Stimulated activated CD4-positive, alpha-beta T cell treated with anti-CD3 and anti-CD28 coated beads, Interleukin-1b, Interleukin-23, amount 100 ng/mL, for 1 hour (primary cell): ENCODE measurements at places on chromosomes 11 and 22.

DNA sequence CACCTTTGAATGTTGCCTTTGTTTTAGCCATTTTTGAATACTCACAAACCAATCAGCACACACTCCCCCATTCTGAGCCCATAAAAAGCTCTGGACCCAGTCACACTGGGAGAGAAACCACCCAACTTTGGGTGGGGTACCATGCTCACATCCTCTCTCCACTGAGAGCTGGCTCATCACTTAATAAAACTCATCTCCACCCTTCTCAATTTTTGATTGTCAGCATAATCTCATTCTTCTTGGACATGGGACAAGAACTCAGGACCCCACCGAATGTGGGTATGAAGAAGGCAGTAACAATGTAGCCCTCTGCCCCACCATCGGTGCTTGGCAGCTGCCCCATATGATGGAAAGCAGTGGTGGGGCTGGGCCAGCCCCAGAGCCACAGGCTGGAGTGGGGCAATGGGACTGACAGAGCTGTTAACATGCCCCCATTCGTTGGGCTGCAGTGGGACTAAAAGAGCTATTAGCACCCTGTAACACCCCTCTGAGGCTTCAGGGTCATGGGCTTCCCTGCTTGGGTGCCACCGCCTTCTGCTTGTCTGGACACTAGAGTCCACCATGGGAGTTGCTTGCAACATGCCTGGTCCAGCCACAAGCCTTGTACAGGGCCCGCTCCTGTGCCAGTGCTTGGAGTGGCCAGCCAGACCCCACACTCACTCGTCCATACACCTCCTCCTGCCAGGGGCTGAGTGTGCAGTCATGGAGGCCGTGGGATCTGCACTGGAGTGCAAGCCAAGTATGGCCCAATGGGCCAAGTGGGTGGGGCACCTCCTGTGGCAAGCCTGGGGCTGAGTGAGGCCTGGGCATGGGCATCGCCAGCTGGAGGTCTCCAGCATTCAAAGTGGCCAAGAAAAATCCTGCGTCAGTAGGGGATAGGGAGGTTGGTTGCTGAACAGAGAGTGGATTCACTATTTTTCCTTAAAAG lies 471.1 kb downstream of the TBC1D22A start:
- no peak for DNase-seq

DNA sequence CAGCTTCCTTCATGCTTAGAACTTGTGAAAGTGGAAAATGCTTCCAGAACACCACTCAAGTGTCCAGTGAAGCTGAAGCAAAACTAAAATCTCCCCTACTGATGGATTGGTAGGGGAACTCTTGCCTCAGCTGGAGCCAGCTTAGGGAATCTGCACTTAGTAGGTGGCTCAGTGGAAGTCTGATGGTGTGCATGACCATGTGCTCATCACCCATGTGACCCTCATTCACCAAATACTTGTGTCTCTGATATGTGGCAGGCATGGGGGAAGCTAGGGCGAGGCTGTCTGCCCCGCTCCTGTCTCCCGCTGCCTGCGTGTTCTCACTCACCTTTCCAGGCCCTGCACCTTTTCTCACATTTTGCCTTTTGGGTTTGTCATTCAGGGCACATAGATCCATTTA lies 7.2 kb downstream of the TEAD1 start:
- DNase-seq = no peak

- DNase-seq = no peak
Measured at GRCh38 chr11:20937826-20938225, 268.4 kb downstream of the NELL1 start.

- DNase-seq = no peak
Measured at GRCh38 chr11:117229931-117230285, 2.0 kb downstream of the PCSK7 start.

GRCh38 chr11:80163441-80163840 lies 722.6 kb upstream of the TENM4 start:
- no peak for DNase-seq

- no peak for DNase-seq
Measured at GRCh38 chr22:43174941-43175531, 11.9 kb downstream of the TTLL12 start.

DNA sequence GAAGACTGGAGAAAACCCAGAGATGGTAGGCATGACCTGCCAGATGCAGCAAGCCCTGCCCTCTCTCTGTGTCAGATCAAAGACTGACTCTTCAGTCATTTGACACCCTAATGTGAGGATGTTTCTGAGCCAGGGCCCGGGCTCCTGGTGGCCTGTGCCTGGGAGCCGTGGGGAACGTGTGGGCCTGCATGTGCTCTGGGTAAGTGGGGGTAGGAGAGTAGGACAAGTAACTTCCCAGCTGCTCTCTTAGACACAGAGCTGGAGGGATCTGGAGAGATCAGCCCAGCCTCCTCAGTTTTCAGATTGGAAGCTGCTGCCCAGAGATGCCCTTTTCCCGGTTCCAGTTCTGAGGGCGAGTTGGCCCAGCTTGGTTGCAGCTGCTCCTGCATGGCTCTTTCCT lies 110.8 kb downstream of the TEAD1 start:
- no peak for DNase-seq

DNA sequence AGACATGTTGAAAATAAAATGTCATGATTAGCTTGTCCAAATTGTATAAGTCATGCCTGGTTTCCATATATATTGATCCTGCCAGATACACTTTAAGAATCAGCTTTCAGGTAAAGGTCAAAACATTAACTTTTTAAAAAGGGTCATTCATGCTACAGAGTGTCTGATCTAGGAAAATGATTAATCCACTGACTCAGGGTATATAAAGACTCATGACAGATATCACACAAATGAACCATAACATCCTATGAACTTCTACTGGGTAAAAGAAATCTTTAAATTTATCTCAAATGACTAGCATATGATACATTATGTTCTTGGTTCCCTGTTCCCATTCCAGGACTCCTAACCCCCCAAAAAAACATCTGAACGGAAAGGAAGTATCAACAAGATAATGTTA lies 11.7 kb downstream of the MRTFA start:
- DNase-seq = no peak

DNA sequence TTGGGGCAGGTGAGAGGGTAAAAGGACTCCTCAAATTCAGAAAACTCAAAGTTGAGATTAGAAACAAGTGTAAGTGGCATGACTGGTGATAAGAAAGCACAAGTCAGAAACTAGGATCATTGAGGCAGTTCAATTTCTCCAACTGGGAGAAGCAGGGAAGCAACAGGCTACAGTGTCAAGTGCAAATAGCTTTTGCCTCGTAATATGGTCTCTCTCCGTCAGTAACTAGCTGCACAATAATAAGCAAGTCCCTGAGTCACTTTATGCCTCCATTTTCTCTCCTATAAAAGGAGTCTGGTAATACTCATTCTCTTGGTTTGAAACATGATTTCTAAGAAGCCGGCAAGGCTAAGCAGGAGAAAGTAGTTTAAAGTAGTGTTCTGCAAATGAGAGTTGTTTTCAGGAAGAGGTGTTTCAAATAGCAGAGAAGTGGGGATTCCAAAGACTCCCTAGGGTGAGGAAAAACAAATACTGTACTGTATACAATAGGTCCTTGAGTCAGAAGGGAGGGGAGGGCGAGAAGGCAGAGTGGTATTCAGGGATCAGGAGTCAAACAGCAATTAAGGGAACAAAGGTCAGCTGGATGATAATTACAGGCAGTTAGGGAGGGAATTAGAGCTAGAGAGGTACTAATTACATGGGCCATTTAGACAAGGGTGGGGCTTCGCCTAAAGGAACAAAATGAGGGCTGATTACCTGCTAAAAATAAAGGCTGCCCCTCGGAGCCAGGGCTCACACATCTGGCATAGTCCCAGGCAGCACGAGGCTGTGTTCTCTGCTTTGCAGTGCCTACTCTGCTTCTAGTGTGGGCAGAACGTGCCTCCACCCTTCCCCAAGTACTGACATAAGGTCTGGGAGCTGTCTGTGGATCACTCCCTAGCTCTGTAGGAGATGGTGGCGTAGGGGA lies 96.0 kb upstream of the BDNF start:
- no peak for DNase-seq

DNA sequence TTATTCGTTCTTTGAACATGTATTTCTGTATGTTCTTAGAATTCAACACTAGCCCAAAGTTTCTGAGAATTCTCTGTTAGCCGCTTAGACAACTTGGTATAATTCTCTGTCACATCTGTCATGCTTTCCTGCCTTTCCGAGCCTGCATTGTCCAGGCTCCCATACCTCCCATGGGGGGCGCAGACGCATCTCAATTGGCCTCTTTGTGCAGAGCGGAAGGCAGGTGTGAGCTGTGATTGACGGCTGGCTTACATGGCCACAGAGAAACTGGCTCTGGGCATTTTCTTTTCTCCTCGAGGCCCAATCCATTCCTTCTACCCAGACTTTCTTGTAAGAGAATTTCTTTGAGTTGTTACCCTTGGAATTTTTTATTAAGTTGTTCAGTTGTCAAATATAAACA lies 132.7 kb upstream of the SESN3 start:
- no peak for DNase-seq

DNA sequence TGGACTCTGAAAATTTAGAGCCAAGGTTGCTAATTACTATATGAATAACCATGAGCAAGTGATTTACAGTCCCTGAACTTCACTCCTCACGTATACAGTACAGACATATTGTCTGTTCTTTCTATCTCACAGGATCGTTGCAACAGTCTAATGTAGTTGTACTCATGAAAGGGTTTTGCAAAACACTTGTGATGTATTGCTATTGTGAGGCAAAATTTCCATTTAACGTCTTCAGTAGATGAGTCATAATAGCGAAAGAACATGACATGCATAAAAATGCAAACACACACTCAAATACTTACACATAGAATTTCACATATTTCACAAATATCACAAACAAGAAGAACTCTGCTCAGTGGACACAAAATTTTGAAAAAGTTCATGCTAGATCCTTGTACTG lies 134.6 kb upstream of the TRPC6 start:
- DNase-seq = no peak

DNA sequence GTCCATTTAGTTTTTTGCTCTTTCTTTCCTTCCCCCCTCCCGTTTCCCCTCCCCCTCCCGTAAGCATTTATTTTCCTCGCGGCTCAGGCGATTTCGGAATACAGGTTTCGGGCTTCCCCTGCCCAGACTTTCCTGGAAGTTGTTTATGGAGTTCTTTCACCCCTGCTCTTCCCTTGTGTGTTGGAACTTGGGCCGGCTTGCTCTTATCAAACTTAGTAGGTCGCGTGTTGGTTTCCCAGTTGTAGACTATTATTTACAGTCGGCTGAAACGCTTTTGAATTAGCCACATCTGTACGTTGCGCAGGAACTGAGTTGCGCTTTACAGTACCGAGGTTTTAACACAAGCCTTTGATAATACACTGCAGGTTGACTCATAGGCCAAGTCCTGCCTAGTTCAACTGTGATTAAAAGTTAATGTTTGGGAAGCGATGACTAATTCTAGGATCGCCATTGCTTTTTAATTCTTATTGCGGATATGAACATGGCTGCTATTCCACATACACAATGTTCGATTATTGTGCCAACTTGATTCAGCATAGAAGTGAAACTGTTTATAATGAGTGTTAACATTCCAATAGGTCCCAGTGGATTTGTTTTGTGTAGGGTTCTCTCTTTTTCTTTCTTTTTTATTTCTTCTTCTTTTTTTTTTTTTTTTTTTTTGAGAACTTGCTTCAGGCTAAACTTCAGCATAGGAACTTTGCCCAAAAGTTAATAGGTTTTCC lies 1.7 kb downstream of the YAP1 start:
- DNase-seq = no peak

- no peak for DNase-seq
Measured at GRCh38 chr11:84396521-84396920, 1110.4 kb upstream of the CCDC90B start.

DNA sequence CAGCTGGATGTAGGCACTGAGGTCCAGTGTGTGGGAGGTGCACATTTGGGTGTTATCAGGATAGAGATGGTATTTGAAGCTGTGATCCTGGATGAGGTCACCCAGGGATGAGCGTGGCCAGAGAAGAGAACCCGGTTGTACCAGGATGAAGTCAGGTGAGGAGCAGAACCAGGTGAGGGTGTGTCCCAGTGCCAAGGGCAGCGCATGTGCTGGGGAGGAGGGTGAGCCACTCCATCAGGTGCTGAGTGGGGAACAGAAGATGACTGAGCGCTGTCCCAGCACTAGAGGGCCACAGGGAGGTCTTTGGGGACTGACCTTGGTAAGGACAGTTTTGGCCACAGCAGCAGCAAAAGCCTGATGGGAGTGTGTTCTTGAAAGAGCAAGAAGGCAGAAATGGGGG lies 2.7 kb downstream of the ARL2 start:
- DNase-seq = no peak

DNA sequence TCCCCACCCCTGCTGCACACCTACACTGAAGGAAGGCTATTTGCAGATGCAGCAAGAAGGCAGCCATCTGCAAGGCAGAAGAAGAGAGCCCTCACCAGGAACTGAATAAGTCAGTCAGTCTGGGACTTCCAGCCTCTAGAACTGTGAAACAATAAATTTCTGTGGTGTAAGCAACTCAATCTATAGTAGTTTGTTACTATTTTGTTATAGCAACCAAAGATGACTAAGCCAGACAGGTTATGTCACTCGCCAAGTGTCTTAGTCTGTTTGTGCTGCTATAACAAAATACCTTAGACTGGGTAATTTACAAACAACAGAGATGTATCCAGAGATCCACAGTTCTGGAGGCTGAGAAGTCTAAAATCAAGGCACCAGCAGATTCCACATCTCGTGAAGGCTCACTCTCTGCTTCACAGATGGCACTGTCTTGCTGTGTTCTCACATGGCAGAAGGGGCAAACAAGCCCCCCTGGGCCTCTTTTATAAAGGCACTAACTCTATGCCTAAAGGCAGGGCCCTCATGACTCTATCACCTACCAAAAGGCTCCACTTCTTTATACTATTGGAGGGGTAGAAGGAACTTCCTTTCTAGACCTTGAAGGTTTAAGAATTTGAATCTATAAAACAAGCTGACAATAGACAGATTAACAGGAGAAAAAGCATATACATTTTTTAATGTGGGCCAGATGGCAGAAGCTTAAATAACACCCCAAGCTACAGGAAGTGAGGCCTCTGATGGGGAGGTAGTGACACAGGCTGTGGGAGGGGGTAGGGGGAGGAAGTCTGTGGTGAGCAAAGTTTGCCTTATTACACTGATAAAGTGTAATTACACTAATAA lies 12.3 kb downstream of the APOL6 start:
- no peak for DNase-seq

DNA sequence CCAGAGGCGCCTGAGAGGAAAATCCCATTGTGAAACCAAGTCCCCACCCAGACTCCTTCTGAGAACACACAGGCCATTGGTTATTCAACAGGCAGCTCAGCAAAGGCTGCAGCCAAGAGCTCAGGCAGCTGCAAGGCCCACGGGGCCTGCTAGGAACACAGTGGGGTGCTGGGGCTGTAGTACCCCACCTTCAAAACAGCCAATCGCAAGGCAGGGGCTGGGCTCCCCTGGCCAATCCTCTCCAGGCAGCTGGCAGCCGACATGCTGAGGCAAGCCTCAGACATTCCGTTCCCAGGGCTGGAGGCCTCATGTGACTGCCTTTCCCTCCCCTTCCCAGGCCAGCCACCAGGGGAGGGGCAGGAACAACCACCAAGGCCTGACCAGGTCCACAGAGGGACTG lies 6.6 kb downstream of the PRODH start:
- DNase-seq = no peak

GRCh38 chr22:50247748-50248147 lies 2.9 kb upstream of the TUBGCP6 start:
- DNase-seq = no peak
